ENCODE measurements at places on chromosomes 5 and 9.
A peak's percentile ranks its signal among the peaks of the same experiment; 100 is the strongest.

- no peak for DNase-seq
Observed at GRCh38 chr9:78986446-78986845, 585.3 kb upstream of the TLE4 start.

DNA sequence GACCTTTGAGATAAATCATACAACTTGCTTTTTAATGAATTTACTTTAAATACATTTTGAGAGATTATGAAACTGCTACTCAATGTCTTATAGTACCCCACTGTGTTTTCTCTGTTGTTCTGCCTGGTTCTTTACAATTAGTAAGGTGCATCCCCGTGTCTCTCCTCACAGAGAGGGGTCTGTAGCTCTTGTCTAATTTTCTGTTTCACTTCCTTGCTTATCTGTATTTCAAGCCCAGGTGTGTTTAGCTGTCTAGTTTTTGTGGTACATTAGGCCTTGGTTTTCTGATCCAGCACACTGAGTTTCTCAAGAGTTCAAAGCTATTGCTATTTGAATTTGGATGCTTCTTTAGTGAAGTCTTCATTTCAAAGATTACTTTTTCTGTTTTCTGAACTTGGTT lies 105.1 kb downstream of the MAST4 start:
- no peak for DNase-seq

DNA sequence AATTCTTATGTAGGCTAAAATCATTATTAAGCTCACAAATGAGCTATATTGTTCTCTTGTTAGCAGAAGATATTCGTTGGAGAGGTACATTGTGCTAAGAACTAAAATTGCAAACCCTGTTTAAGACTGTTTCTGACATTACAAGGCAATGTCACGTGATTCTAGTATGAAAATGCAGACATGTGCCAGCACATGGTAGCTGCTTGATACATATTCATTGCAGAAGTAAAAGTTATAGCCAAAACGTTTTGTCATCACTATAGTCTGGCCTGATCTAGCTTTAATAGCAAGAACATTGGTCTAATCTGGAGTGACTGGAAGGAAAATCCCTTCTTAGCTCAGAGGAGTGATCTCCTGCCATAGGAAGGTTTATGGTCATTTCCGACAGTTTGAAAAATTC lies 144.7 kb downstream of the CFAP90 start:
- no peak for DNase-seq

- DNase-seq: no peak
Observed at GRCh38 chr5:157167214-157167621, 1.2 kb upstream of the GARIN3 start.

DNA sequence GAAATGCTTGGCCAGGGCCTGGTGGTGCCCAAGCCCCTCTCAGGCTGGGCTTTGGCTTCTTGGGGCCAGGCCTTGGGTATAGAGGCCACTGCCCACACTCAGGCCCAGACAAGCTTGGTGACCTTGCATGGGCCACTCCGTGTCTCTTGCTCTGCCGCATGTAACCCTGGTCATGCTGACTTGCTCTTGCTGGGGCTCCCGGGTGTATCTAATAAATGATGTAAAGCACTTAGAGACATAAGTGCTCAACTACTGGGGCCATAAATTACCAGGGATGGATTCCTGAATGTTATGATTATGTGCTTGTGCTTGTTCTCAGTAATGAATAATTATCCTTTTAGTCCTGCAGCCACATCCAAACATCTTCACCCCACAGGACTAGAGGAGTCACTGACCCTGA lies 54.0 kb downstream of the C5orf15 start:
- no peak for DNase-seq

DNA sequence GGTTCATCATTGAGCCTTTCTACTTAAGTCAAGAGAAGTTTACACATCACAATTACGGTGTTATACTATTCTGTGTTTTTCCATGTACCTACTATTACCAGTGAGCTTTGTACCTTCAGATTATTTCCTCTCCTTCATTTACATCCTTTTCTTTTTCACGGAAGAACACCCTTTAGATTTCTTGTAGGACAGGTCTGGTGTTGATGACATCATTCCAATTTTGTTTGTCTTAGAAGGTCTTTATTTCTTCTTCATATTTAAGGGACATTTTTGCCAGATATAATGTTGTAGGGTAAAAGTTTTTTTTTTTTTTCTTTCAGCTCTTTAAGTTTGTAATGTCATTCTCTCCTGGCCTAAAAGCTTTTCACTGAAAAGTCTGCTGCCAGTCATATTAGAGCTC lies 637.1 kb upstream of the RIOK2 start:
- no peak for DNase-seq

DNA sequence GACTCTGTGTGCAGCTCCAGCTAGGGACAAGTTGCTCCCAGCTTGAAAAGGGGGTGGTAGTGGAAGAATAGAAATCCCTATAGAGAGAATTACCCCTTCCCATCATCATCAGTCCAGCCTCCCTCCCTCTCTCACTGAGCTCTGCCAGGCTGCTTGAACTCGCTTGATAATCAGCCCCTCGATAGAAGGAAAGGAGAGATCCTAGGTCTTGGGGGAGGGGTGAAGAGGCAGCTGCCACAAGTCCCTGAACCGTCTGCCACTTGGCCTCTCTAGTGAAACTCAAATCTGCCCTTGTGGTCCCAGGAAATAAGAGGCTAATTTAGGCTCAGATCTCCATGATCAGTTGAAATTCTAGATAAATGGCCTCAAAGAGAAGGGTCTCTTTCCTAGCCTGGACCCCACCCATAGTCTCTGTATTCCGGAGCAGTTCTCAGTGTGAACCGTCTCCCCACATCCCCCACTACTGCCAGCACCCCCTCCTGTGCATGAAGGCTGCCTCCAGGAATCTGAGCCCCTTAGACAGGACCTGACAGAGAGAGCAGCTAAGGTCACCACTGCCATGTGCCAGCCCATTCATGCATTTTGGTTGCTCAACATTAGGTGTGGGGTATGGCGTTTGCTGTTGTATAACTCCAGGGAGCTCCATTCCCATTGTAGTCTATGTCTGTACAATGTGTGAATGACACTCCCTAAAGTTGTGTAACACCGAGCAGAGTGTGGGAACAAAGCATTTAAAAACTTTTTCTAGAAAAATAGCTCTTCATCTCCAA lies 5.5 kb downstream of the DNAJB5 start:
- peak; percentile 46 for DNase-seq

All from skeletal muscle cell (primary cell).